ENCODE measurements at places on chromosomes 4 and X.

- no peak for DNase-seq
These were observed 568 bp downstream of the NIPAL1 start for GRCh38 chr4:48017108-48017571.

GRCh38 chr4:138307319-138307718, 65.2 kb upstream of the SLC7A11 start:
- no peak for DNase-seq

GRCh38 chr4:3291969-3292570, 751 bp upstream of the RGS12 start:
- no peak for DNase-seq

DNA sequence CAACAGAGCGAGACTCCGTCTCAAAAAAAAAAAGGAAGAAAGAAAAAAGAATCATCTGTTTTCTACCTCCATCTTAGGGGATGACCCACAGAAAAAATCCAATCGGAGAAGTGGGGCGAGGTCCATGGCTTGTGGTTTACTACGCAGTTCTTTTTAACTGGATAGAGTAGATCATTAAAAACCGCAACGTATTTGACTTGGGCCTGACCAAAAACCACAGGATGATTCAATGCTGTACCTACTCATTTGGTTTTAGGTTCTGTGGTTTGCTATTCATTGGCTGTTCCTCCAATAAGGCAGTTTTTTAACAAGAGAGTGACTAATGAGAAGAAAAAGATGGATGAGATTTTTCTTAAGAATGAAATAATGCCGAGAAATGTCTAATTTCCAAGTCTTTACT, 83.7 kb downstream of the FREM3 start:
- DNase-seq, result no peak

DNA sequence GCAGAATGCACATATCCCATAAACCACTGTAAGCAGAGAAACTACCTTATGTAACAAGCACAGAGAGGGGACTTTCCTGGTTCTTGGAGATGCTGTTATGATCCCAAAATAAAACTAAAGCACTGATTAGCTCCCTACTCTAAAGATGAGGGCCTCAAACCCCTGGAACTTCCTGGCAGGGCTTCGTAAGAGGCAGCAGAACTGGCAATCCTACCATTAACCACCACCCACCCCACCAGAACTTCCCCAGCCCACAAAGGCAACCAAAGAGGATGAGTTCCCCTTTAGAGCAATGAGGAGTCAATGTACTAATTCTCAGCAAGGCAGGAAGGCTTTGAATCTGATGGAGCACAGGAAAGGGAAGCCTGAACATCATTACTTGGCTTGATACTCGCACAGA, 436.5 kb upstream of the FRG1 start:
- no peak for DNase-seq

DNA sequence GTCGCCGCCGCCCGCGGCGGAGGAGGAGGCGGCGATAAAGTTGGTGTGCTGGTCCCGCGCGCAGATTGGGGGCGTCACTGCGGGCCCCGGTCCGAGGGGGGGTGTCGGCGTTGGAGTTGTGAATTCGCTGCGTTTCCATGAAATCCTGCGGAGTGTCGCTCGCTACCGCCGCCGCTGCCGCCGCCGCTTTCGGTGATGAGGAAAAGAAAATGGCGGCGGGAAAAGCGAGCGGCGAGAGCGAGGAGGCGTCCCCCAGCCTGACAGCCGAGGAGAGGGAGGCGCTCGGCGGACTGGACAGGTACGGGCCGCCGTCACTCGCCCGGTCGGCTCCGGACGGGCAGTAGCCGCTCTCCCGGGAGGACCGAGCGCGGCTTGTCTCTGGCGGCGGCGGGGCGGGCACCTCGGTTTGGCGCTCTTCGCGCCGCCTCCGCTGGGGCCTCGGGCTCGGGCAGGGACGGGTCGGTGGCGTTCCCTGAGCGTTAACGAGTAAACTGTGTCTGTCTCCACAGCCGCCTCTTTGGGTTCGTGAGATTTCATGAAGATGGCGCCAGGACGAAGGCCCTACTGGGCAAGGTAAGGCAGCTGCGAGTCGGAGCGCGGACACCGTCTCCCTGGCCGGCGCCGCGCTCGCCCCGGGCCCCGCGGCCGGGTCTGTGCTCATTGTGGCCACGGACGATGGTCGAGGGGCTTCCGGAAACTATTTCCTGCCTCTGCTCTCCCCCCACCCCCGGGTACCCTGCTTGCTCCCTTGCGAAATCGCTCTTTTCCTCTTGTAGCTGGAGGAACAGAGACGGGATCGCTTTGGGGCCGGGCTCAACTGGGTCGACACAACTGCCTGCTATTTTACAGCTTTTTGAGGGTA, 658 bp downstream of the KDM6A start:
- DNase-seq, result peak; percentile 24

- DNase-seq, result no peak
These were observed 153.2 kb downstream of the SHROOM3 start for GRCh38 chr4:76588274-76588673.

DNA sequence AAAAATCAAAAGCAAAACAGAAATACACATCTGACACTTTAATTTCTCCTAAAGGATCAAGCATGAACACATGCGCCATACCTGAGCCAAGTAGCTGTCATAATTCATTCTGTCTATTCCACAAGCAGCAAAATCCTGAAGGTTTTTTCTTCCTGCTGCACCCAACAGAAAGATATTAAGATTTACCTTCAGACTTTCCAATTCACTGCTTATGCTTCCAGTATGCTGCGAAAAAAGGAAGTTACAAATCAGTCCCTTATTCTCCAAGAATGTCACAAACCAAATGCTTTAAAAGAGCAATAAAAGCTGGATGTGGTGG, 29.2 kb upstream of the FGFBP2 start:
- no peak for DNase-seq

DNA sequence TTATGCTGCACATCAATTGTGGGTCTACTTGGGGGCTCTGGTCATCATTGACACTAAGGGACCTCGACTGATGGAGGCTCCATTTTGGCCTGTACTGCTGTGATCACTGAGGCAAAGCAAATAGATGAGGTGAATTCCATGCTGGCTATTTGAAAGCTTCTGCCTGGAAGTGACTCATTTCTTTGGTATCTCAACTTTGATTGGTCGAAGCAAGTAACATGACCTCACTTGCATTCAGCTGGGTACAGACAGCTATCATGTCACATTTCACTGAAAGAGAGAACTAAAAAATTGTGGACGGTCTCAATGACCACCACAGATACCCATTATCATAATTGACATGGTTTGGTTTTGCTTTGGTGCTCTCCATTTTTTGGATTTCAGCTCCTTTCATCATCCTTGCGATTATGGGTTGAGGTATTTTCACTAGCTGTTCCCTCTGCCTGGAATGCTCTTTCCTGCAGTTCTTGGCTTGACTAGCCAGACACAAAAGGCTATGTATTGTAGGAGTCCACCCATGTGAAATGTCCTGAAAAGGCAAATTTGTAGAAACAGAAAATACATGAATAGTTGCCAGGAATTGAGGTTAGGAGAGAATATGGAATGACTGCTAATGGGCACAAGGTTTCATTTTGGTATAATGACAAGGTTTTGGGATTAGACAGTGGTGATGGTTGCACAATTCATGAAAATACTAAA, 369.2 kb upstream of the LCORL start:
- DNase-seq, result no peak

- DNase-seq, result no peak
These were observed 113.7 kb downstream of the SHROOM3 start for GRCh38 chr4:76548704-76549103.

DNA sequence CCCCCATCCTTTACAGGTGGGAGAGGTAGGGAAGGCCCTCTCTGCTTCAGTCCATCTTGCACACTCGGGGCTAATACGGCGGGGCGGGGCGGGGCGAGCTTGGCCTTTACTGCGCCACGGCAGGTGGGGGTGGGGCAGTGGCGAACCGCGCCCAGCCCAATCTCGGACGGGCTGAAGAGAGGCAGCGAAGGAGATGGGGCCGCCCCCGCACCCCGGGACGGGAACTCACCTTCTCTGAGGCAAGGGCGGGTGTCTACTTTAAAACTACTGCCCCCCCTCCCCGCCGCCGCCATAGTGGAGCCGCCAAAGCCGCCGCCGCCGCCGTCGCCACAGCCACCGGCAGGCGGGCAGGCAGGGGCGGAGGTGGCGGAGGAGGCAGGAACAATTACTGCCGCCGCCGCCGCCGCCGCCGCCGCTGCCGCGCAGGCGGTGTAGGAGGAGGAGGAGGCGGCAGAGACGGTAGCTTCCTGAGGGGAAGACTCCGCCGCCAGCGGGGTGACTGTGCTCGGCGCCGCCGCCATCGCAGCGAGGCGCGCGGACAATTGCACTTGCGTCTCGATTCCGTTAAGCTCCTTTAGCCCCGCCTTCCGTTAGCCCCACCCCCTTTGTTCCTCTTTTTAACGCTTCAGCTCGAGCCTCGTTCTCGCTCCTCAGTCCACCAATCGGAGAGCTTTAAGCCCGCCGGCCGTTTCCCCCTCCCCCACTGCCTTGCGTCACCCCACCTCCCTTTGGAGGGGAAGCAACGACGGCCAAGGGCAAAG, at the start of gene ZMAT1:
TSS of gene ZMAT1 (minus strand) at position 540 of the 761 bp plus-strand sequence. CDS start at position 521, 19 bp downstream.
- peak; percentile 85 for DNase-seq

GRCh38 chrX:154470434-154470833, 8.6 kb downstream of the LAGE3 start:
- DNase-seq, result no peak

- no peak for DNase-seq
These were observed 22.9 kb downstream of the OCIAD1 start for GRCh38 chr4:48853604-48854394.

- DNase-seq, result no peak
These were observed 134.6 kb downstream of the ARSF start for GRCh38 chrX:3175659-3176438.

- DNase-seq, result no peak
These were observed 127.2 kb downstream of the UBE2K start for GRCh38 chr4:39825090-39825489.

DNA sequence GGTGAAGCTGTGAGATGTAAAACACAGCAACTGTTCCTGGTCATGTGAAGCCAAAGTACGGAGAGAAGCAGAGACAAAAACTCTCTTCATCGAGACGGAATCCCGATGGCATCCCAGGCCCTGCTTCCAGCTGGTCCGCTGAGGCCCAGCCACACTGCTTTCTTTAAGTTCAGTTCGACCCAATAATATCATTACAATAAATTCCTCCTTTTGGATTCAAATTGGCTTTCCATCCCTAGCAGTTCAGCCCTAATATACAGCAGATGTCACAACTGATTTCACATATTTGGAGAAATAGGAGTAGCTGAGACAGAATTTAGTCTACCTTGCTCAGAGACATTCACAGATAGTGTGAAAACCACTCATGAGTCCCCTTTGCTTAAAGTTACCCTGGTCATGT, 98.3 kb upstream of the SPRY1 start:
- no peak for DNase-seq

GRCh38 chr4:72876946-72877345, 192.6 kb downstream of the COX18 start:
- DNase-seq, result no peak

DNA sequence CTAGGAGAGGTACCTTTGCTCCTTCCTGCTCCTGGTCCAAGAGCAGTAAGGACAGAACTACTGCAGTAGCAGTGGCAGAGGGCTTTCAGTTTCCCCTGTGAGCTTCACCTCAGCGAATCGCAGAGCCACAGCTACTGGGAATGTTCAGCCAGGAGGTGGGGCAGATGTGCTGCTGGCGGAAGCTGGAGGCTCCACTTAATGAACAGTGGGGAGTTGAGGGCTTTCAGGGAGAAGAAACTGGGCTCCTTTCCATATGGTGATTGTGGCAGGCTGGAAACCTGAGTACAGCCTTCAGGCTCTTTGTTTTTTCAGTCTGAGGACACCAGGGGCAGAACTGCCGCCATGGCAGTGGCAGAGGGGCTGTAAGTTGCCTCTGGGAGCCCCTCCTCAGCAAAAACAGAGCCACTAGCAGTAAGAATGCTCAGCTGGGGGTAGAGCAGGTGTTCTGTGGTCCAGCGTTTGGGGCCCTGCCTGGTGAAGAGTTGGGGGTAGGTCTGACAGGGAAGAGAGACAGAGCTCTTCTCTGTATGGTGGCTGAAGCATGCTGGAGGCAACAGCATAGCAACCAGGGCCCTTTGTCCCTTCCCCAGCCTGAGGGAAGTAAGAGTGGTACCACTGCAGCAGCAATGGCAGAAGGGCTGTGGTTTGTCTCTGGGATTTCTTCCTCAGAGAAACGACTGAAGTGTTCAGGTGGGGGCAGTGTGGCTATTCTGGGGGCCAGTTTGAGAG, 106.0 kb upstream of the GRXCR1 start:
- no peak for DNase-seq

GRCh38 chrX:41332005-41332404, 2.0 kb upstream of the DDX3X start:
- no peak for DNase-seq

DNA sequence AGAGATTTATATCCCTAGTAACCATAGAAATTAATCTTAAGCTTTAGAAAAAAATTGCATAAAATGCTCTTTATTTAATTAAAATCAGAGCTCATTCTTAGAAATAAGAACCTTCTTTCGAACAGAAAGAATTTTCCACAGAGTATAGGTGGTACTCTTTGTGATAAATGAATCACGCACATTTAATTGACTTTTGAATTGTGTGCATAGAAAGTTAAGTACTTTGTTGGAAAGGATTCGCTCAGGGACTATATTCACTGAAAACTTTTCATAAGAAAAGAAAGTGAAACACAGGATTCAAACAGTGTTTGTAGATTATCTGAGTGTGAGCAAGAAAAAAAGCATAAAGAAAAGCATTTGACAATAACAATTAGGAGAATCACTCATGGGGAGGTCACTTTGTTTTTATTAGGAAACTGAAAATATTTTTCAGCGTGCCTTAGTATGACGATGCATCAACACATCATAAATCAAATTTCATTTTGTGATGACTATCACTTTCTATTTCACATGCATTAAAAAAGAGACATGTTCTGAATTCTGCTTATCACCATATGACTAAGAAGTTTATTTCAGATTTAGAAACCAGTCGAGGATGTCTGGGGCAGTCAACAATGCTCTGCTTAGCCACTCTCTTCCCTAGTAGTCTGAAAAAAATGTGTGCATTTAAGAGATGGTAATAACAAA, 49.5 kb downstream of the STX18 start:
- no peak for DNase-seq

All from stimulated activated CD8-positive, alpha-beta memory T cell treated with anti-CD3 and anti-CD28 coated beads, Interleukin-4, amount 100 ng/mL, for 4 hours (primary cell).